NCI-H1092 (cell line): ENCODE measurements at places on chromosomes 4 and X.

- no peak for DNase-seq
Measured at GRCh38 chr4:189136462-189136861, 804.2 kb upstream of the FRG1 start.

GRCh38 chr4:168781341-168781740 lies 228.7 kb downstream of the CBR4 start:
- no peak for DNase-seq

GRCh38 chr4:169305651-169306050 lies 34.9 kb upstream of the SH3RF1 start:
- no peak for DNase-seq

- no peak for DNase-seq
Measured at GRCh38 chrX:112147206-112147605, 64.6 kb upstream of the TRPC5 start.
